ENCODE measurements at places on chromosomes 13 and 19. TPM values are rescaled to one million over a fixed set of nuclear protein-coding genes. Genes with fewer than 3 reads are reported as not detected.
A peak's percentile ranks its signal among the peaks of the same experiment; 100 is the strongest.

TPM4 gene
- polyA plus RNA-seq = 2,577 TPM

- no peak for DNase-seq
Measured at GRCh38 chr13:40666933-40667621, 636 bp upstream of the FOXO1 start.

DNA sequence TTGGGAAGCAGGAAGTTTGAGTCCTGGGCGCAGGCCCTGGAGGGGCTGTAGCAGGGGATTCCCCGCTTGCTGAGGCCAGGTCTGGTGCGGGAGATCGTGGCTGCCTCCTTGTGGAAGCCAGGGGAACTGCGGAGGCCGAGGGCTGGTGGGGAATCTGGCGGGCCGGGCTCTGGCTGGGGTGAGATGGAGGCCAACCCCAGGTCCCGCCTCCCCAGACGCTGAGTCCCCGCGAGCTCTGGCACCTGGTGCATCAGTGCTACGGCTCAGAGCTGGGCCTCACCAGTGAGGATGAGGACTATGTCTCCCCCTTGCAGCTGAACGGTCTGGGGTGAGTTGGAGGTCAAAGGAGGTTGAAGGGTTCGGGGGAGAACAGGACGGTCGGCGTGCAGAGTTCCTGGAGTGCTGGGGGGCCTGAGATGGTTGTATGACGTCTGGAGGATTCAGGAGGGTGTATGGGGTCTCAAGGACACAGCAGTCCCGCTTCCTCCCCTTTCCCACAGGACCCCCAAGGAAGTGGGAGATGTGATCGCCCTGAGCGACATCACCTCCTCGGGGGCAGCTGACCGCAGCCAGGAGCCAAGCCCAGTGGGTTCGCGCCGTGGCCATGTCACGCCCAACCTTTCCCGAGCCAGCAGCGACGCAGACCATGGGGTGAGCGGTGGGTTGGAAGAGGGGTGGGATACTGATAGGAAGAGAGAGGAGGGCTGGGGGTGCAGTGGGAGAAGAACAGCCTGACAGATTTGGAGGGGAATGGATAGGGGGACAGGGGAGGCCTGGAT is 13.1 kb downstream of the GRAMD1A start:
- peak; percentile 47 for DNase-seq

DNA sequence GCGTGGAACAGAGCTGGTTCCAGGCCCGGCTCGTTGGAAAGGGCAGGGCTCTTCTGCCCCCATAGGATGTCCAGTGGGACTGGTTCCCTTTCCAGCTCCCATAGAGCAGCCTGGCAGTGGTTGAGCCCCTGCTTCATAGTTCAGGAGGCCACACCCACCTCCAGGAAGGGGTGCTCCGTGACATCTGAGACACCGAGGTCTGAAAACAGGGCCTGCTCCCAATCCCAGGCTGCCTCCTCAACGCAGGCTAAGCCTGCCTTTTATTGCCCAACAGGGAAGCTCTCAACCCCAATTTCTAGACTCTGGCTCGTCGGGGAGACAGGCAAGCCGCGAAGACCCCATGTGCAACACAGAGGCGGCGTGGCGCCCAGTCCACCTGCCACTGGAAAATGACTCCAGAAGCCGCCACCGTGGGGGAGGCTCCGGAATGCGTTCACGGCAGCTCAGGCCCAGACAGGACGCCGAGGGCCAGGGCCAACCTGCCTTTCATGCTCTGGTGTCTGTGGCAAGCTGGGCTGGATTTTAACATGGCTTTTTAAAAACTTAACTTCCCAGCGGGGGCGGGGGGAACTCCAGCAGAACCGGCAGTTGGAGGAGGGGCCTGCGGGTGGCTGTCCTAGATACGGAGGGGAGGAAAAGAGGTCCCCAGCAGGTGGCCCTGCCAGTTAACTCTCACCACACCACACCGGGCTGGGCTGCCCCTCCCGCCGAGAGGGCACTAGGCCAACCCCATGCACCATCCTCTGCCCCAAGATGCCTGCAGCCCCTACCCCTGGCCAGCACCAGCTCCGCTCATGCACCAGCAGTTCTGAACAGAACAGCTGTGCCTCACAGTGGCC is 17.9 kb upstream of the TINCR start:
- DNase-seq = no peak

CAB39L gene
- 13.0 TPM for polyA plus RNA-seq

DNA sequence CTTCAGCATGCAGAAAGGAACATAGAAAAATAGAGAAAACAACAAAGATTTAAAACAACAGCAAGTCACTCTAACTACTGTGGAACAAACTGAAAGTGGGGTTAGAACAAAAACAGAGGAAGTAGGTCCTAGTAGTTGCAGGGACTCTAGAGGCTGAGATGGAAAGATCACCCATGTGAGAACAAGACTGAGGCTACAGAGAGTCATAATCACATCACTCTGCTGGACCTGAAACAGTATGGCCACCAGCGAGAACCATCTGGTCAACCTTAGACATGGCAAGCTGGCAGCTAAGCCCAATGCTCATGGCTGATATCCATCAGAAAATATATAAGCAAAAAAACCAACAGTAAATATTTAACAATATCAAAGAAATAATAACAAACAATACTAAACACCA is 35.8 kb upstream of the ZNF724 start:
- no peak for DNase-seq

DNA sequence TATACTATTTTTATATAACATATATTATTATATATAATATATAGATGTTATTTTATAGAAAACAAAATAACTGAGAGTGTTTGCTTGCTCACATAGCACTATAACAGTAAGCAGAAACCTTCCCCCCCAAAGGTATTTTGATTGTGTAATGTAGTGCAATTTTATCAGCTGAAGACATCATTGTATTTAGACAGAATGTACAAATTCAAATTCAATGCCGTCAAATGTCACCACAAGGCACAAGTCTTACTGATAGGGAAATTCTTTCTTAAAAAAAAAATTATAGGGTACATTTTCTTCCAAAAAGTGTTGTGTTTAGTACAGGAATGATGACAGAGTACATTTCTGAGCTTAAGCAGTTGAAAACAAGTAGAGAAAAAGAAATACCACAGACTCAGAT is 1147.1 kb upstream of the SPRY2 start:
- DNase-seq = no peak

GRCh38 chr13:42498521-42498920 is 75.4 kb upstream of the TNFSF11 start:
- DNase-seq = no peak

DNA sequence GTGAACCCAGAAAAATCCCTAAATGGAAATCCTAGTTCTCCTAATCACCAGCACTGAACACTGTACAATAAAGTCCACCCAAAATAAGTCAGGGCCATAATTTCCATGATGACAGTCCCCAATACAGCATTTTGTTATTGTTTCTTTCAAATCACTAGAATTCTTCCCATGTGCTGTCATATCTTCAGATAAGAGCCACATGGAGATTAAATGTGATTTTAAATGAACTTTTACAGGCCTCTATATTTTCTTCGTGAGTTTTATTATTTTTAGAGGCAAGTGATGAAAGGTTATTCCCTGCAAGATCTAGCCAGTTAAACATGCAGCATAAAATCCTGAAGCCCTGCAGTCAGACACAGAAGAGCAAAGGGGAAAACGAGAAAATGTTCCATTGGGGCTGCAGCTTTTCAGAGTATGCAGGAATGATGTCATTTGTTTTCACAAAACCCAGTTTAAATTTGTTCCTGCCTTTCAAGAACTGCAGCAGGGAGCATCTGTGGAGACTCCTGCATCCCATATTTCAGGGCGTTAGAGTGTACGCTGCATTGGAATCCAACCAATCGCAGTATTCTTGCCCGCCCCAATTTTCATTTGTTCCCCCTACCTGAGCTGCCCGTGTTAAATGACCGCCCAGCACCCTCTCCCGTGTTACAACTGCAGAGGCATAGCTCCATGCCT is 167.2 kb upstream of the KLF12 start:
- peak; percentile 12 for DNase-seq

GRCh38 chr19:31568724-31569123 is 219.5 kb upstream of the TSHZ3 start:
- no peak for DNase-seq

NLRP5 gene
- not detected for polyA plus RNA-seq

KCTD4 gene
- polyA plus RNA-seq = 0.54 TPM

GRCh38 chr13:99661791-99662190 is 160.5 kb downstream of the TM9SF2 start:
- DNase-seq = no peak

- DNase-seq = peak; percentile 84
Measured at GRCh38 chr19:46357846-46358583, 11.1 kb downstream of the PPP5C start.

All from fibroblast of lung (primary cell).